ENCODE measurements at places on chromosomes 3 and 15.

- no peak for DNase-seq
These were observed 283.9 kb downstream of the MECOM start for GRCh38 chr3:169379496-169380090.

DNA sequence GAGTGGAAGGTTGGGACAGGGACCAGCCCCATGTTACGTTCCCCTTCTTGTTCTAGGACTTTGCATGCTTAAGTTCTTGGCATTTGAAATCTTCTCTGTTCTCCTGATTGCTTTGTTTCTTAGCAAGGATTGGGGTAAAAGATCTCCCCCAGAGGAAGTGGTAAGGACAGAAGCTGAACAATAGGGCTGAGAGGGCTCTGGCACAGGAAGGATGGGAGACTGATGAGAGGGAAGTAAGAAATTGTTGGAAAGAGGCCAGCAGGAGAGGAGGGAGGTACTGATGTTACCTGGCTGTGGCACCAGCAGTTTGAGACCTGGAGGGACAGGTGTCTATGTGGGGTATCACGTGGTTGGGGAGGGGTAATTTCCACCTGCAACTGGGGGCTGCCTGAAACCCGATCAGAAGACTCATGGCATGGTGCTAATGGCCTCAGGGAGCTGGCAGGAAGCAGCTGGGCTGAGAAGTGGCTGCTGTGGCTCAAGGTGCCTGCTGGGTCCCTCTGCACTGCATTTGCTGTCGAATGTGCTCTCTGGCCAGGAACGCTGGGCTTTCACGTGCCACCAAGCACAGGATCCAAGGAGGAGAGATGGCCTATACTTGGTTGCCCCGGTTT lies 108.4 kb downstream of the LSM3 start:
- DNase-seq: no peak

GRCh38 chr3:195850857-195851543 lies 39.3 kb upstream of the MUC4 start:
- no peak for DNase-seq

DNA sequence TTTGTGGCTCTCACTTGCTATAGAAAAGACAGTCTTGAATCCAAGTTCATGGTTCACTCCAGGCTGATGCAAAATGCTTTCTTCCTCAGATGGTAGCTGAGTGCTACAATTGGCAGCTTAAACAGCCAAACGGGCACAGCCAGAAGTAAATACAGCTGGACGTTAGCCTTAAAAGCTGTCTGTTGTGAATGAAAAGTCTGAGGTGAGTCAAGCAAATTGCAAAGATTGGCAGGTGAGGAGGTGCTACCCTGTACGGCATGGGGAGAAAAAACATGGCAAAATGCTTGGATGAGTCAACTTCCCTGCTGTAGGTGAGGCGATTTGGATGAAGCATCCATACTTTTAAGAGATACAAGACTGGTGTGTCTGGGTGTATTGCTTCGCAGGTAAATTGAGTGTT lies 40.5 kb downstream of the IL5RA start:
- no peak for DNase-seq

Measured in cortex of kidney (tissue), 1 donor.